ENCODE measurements at places on chromosomes 5 and 9.

DNA sequence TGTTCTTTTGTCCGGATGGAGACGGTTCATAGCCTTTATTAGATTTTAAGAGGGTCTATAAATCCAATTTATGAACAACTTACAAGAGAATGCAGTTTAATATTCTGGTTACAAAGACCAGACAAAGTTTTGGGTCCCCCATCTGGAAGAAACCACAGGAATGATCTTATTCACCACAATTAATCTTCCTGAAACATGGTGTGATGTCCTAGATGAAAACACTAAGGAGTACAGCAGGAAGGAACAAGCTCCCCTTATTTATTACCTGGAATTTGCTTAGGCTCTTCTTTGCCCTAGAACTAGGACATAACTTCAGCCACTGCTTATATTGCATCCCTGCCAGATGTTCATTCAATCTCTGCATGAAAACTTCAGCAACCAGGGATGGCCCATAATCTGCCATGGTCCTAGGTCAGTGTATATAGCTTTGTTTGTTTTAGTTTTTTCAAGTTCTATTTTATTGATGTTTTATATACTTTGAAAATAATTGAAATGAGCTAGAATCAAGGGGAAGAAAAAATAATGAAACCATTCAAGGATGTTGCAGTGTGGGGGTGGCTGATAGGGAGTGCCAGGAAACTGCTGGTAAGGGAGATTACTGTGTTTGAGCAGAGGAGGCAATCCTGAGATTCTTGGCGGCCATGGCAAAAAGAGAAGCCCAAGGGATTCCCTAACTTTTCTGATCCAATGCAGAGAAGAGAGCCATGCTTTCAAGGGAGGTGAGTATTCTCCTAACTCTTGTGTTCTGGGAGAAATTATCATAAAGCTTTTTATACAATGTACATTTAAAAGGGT is 16.8 kb downstream of the TXNDC8 start:
- no peak for DNase-seq

DNA sequence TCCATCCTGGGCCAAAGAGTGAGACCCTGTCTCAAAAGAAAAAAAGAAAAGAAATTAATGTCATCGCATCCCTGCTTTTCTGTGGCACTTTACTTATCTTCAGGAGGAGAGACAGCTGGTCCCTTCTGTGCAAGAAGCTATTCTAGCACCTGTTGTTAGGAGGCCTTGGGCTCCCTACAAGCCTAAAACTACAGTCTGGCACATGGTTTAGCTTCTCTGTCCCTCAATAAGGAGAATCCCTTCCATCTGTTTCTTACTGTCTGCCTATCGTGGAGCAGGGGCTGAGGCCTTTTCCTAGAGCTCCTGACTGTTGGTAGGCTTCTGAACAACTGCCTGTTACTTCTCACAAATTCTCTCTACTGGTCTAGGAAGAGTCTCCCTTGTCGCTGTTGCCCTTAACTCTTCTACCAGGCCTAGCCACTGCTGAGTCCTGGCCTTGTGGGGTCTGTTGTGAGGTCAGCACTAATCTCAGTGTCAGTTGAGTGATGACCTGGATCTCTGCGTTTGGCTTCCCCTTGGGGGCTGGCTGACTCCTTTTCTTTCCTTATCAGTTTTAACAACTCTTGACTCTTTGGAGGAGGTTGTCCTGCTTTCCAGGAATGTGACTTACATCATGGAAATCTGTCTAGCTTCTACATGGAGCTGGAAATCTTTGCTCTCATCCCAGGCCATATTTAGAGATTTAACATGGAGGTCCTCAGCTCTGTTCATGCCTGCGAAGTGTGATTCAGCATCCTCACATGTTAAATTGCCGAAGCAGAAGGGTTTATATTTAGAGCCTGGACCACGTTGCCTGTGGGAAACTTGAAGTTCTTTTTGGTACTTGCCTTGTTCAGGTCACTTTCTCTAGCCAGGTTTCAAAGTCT is 5.7 kb upstream of the GARNL3 start:
- no peak for DNase-seq

- DNase-seq = no peak
These were observed 67.5 kb downstream of the KCNIP1 start for GRCh38 chr5:170571281-170571731.

GRCh38 chr5:6586647-6587042 is 46.2 kb downstream of the NSUN2 start:
- DNase-seq = no peak

GRCh38 chr9:107227774-107228173 is 55.3 kb upstream of the RAD23B start:
- no peak for DNase-seq

- DNase-seq = no peak
These were observed 143.0 kb downstream of the CARTPT start for GRCh38 chr5:71862087-71862486.

- DNase-seq = peak; percentile 35
These were observed 35.0 kb upstream of the SLC6A3 start for GRCh38 chr5:1480217-1480616.

DNA sequence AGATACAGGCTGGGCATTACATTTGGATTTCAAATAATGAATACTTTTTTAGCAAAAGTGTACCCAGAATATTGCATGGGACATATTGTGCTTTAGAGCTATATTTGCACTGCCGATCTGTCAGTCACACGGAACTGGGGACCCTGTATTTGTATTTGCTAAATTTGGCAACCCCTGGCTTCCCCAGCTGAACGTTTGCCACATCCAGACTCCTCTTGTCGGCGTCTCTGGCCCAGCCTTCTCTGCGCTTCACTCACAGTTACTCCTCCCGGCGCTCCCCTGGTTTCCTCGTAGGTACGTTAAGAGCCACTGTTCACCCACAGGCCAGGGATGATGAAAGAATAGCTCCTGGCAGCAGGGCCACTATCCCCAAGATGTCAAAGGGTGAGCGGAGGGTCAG is 58.7 kb downstream of the NSUN2 start:
- DNase-seq = no peak

GRCh38 chr9:35844628-35845270 is 15.7 kb downstream of the TMEM8B start:
- no peak for DNase-seq

DNA sequence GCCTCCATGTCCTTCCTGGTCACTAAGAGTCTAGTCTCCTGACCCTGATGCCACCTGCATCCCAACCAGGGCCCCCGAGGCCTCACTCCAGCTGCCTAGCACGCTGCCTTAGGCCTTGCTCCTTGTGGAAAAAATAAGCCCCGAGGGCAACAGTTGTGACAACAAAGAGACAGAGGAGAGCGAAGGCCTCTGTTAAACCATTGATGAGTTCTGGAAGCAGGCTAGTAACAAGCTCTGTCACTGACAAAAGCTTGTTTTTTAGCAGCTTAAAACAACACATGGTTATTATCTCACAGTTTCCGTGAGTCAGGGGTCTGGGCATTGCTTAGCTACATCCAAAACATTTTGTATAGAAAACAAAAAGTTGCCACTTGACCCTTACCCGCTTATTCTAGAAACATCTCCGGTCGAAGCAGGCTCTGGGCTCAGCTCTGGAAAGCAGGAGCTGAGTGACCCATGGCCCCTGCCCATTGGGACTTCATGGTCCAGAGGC is 48.2 kb upstream of the TBC1D2 start:
- DNase-seq = no peak

DNA sequence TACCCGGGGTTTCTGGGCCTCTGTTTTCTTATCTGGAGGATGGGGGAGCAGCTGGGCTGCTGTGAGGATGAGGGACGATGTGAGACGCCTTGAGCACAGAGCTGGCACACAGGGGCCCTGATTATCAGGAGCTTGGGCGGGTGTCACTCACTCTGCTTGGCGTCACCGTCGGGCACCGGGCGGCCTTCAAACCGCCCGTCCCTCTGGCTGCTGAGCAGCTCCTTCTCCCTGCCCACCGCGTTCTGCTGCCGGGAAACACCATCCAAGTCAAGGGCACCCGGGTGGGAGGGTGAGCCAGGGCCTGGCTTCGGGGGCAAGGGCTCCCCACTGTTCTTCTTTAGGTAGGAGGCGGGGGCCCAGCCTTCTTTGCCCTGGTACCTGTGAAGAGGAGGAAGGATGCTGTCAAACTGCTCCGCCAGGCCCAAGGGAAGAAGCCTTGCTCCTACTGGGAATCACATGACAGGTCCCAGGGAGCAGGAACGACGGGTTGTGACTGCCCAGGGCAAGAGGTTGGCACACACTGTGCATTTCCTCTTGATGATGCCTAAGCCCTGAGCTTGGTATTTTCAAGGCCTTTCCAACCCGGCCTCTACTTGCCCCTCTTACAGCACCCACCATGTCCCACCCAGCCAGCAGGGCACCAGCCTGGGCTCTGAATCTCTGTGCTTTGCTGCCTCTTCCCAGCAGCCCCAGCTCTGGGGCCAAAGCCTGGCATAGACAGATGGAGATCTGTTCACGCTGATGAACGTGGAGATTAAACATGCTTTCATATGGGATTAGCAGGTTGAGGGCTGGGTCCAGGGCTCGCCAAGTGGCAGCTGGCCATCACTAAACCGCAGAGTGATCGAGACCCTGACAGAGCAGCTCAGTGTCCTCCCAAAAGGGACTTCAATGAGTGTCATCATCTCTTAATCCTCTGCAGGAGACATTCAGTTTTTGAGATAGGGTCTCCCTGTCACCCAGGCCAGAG is 66.9 kb upstream of the UBTD2 start:
- DNase-seq = no peak

GRCh38 chr9:127520941-127521918 is 69.9 kb downstream of the LRSAM1 start:
- no peak for DNase-seq

GRCh38 chr9:72005451-72005850 is 55.0 kb downstream of the C9orf57 start:
- no peak for DNase-seq

- no peak for DNase-seq
These were observed 333.4 kb downstream of the ICE1 start for GRCh38 chr5:5755888-5756287.

DNA sequence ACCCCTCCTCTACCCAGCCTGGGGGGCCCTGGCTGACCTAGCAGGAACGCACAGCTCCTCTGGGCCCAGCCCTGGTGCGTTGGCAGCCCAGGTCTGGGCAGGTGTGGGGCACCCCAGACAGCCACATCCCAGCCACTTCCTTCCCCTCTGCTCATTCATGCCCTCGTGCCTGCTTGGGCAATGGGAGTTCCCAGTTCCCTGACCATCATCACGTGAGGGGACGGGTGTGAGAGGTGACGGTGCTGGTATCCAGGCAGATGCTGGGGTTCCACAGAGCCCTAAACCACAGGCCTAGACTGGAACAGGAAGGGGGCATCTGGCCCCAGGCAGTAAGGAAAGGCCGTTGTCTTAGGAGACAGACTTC is 8.4 kb downstream of the RALGDS start:
- DNase-seq = no peak

DNA sequence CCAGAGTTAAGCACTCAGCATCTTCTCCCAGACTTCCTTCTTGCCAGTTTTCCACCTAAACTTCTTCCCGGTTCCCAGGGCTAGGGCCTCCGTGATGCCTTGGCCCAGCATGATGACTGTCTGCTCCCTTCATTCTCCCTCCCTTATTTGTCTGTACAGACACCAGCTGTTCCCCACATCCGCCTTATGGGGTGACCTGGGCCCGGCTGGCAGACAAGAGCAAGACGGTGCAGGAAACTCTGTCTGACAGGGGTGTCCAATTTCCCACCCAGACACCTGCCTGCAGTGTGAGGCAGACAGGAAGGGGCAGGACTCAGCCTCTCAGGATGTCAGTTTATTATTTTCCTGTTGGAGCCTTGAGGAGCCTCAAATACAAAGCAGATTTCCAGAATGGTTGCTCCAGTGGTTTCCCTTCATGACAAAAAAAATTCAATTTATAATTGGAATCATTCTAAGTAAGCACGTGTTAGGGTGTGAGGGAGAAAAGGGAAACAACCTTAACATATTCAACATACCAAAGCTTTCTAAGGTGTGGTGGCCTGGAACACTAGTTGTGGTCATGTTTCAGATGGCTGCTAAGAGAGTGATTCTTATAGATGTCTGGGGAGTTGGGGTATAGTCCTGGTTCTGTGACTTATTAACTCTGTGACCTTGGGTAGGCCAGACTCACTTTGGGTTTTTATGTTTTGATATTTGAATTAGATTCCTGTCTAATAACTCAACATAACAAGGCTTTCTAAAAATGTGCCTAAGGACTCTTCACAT is 234.5 kb downstream of the PAPPA start:
- no peak for DNase-seq

- no peak for DNase-seq
These were observed 46.2 kb upstream of the TUSC1 start for GRCh38 chr9:25724424-25724823.

GRCh38 chr5:141532726-141533125 is 43.8 kb downstream of the PCDHGC5 start:
- DNase-seq = no peak

DNA sequence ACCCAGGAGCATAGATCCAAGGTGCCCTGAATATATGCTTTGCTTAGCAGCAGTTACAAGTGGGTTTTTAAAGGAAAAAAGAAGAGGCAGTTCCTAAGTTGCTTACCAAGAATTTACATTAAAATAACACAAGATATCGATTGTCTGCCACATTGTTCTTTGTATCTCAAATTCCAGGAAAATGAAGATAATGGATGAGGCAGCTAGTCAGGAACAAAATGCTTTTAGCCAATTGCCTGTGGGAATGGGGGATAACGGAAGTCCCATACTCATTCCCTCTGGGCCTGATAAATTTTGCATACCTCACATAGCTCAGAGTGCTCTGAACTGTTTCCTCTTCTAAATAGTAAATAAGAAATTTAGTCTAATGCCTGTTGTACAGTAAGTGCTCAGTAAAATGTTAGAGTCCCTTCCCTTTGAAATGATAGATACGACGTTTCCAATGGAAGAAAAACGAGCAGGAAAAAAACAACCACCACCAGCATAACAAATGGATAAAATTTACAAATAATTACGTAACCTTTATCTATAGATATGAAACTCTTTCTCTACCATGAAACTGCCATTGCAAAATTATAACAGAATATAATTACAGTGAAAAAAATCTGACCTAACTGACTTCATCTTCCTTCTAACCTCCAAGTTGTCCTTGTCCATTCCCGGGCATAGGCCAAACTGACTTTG is 35.5 kb upstream of the TENT2 start:
- DNase-seq = no peak

DNA sequence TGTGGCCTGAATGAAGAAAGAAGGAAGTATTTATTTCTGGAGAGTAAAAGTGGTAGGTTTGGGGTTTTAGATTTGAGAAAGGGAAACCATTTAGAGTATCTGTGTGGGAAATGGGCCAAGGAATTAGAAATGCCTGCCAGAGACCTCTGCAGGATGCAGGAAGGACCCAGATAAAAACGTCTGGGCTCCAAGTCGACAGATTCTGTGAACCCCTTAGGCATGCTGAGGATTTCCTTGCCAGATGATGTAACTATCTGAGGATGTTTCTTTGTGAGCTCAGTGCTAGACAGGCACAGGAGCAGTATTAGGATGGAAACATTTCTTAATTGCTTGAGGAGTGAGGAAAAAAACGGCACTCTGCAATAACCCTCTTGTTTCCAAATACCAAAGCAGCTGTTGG is 251.8 kb upstream of the DMRT1 start:
- DNase-seq = no peak

- DNase-seq = no peak
These were observed 3.5 kb upstream of the PLAA start for GRCh38 chr9:26950521-26950920.
